ENCODE measurements at places on chromosomes 13 and 19.

DNA sequence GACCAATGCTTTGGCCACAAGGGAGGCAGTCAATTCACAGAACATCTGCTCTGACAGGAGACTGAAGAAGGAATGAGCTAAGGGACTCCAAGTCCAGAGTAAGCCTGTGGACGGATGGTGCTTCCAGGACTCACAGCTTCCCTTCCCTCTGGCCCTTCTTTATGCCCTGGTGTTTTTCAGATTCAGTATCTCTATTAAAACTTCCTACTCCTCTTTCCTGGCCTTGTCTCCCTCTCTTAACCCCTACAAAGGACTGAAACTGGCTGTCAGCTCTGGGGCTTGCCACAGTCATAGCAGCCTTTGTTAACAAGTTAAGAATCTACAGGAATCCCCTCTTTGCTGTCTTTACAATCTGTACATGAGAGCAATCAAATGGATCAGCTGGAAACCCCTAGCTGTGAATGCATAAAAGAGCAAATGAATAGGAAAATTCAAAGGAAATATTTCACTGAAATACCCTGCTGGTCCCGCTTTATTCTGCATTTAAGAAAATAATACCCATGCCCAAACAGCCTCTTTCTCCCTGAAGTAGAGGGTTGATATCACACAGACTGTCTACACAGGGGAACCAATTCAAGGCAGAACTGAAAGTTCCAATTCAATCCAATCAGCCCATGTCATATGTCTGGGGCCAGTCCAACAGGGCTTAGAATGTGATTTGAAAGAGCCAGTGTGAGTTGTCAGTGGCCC is 192.3 kb downstream of the MZT1 start:
- no peak for DNase-seq

DNA sequence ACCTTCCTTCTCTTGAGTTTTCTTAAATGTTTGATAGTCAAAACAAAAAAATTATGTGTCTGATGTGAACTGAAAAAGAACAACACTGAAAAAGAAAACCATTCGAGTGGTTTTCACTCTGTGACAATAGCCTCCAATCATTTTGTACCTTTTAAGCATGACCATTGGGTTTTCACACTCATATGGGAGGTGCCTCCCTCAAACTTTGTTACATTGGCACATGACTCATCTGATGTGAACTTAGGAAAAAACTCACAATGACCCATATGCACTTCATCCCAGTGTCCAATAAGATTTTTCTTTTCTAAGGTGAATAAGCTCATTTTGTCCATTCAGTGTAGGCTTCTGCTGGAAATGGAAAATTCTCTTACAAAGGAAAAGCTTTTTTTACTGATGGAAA is 66.6 kb upstream of the XPO4 start:
- no peak for DNase-seq

- DNase-seq: no peak
These were observed 189.6 kb upstream of the CSNK1A1L start for GRCh38 chr13:37295071-37295470.

DNA sequence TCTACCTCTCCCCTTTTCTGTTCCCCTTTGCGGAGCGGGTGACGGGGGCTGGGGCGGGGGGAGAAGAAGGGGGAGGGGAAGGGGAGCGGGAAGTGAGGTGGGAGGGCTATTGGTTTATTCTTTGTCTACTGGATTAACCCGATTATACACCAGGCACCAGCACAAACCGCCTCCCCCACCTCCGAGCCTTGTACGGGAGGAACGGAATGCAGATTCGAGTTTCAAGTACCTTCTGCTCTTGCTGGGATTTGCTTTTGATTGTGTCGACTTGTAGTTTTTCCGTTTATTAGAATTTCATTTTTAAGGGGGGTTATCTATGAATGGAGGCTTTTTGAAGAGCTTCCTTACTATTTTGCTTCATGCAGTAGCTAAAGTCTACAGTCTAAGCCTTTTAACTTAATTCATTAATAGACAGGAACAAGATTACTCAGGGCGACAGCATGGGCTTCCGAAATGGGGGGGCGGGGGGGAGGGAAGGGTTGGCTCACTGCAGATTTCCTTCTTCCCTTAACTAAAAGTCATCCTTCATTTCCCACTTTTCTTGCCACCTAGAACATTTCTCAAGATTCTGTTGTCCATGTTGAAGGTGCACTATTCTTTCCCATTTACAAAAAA is 937 bp upstream of the SPRY2 start:
- no peak for DNase-seq

DNA sequence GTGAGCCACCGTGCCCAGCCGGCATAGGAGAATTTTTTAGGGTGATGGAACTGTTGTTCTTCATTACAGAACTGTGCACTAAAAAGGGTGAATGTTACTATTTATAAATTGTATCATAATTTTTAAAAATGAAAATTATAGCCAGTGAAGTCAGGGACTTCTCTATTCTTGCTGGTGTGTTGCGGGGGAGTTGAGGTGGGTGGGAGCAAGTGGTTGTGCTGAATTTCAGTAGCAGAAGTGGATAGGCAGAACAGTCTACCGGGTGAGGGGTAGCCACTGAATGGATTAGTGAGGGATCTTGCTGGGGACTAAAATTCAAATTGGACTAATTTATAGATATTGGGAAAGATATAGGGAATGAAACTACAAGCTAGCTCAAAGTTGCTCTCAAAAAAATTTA is 74.0 kb downstream of the CAB39L start:
- DNase-seq: no peak

GRCh38 chr13:89610331-89610730 is 1737.2 kb upstream of the MIR17HG start:
- DNase-seq: no peak

DNA sequence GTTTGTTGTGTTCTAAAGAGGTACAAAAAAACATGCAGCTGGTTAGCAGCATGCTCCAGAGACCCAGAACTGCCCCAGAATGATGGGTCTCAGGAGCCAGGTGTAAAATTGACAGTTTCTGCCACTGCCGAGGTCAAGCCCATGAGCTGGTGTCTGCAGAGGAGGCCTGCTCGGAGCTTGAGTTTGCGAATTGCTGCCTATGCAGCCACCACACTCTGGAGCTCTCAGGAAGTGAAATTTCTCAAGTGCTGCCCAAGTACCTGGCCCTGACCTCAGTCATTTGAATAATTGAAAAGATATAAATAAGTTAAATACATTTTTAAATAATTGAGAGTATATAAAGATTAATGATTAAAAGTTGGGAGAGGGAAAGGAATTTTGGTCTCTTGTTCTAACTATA is 66.4 kb downstream of the ZAR1L start:
- no peak for DNase-seq

GRCh38 chr13:59012731-59013130 is 1151.0 kb downstream of the DIAPH3 start:
- no peak for DNase-seq

- DNase-seq: no peak
These were observed 79.2 kb upstream of the SCEL start for GRCh38 chr13:77456271-77456670.

DNA sequence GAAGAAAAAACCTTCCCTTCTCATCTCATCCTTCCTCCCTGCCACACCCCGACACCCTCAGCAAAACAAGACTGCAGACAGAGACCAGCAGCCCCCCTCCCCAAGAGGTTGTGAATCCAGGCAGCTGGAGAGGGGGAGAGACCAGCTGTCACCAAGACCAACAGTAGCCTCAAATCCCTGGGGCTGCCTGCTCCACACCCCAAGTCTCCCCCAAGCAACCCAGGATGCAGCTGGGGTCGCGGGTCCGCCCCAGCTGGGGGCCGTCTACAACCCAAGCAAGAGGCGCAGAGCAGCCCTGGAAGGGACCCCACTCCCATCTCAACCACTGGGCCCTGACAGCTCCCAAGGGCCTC is 7.1 kb downstream of the KLF16 start:
- no peak for DNase-seq

GRCh38 chr13:97221466-97221865 is 667 bp upstream of the MBNL2 start:
- DNase-seq: no peak

Measured in vagina (tissue), 2 donors.